ENCODE measurements at places on chromosomes 1 and 21.

- DNase-seq: no peak
These were observed 203.0 kb downstream of the PLPP3 start for GRCh38 chr1:56376188-56376984.

DNA sequence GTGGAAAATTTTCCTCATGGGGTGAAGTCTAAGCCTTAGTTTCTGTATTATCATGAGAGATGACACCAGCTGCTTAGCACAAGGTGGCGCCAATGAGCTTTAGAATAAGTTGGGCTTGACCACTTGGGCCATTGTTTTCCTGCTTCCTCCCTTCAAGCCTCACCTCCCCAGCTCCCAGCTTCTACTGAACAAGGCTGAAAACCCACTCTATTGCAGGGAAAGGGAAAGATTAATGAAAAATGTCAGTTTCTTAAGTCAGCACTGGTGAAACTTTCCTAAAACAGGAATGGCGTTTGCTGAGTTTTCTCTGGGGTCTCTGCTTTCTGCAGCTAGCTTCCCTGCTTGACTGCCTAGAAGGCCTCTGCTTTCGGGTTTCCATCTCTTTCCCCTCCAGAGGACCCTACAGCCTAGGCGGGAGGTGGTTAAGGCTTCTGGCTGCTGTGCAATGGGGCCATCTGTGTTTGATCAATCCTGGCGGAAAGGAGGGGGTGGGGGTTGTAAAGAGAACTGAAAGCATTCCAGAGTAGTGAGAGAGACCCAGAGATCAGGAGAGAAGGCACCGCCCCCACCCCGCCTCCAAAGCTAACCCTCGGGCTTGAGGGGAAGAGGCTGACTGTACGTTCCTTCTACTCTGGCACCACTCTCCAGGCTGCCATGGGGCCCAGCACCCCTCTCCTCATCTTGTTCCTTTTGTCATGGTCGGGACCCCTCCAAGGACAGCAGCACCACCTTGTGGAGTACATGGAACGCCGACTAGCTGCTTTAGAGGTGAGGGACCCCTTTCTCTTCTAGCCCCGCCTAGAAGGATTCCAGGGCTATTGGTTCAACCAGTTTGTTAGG lies at the start of gene OLFML3:
Gene OLFML3 (plus strand): TSS at position 612 of the 840 bp plus-strand sequence. CDS start 43 bp downstream, at position 655.
- DNase-seq: peak; percentile 83

GRCh38 chr1:166579557-166580501 lies 259.4 kb upstream of the POGK start:
- DNase-seq: no peak

DNA sequence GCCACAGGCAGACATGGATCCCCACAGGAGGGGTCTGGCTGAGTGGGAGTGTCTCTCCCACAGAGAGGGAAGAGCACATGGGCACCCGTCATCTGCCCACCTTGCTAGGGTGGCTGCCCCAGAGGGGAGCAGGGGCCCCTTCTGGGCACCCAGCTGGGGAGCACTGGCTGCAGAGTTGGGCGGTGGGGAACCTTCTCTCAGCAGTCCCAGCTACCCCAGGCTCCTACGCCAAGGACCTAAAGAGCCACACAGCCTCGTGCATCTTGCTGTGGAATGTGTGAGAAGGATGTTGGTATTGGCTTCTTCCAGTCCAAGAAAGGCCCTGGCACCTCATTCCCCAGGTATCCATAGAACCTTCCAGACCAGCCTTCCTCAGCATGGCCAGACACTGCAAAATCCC lies 250.6 kb upstream of the VAMP3 start:
- no peak for DNase-seq

DNA sequence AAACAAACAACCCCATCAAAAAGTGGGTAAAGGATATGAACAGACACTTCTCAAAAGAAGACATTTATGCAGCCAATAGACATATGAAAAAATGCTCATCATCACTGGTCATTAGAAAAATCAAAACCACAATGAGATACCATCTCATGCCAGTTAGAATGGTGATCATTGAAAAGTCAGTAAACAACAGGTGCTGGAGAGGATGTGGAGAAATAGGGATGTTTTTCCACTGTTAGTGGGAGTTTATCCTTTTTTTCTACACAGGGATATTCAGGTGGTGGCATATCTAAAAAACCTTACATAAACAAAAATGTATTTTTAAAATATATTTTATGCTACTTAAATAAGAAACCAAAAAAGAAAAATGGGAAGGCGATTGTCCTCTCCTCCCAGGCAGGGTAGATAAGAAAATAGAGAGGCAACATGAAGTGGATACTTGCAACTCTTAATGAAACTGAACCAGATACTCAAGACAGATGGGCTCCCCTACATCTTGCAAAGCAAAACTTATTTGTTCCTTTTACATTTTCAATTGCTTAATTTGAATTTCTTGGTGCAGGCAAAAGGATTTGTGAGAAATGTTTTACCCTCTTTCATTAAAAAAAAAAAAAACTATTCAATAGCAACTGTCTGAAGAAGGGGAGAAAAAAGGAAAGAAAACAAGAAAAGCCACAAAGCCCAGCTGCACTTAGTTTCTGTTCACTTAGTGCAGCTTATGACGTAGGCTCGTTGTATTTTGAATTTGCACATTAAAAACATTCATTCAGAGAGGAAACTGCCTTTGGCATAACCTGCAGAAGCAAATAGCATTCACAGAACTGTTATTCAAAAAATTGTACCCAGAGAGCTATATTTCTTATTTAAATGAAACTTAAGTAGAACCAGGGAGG lies 36.9 kb upstream of the RGS1 start:
- DNase-seq: no peak

- DNase-seq: no peak
These were observed 120.6 kb upstream of the PALMD start for GRCh38 chr1:99525331-99525730.

- DNase-seq: peak; percentile 88
These were observed 20.1 kb upstream of the CLCA1 start for GRCh38 chr1:86448670-86449069.
